ENCODE measurements at places on chromosomes 5 and 9. TPM values are rescaled to one million over a fixed set of nuclear protein-coding genes. Genes with fewer than 3 reads are reported as not detected.
A peak's percentile ranks its signal among the peaks of the same experiment; 100 is the strongest.

The FOXI1 gene
- not detected for total RNA-seq

The HBEGF gene
- 22.6 TPM for total RNA-seq

The CXCL14 gene
- 27.5 TPM for total RNA-seq

The KCNT1 gene
- 0.28 TPM for total RNA-seq

The C9orf153 gene
- 0.92 TPM for total RNA-seq

DNA sequence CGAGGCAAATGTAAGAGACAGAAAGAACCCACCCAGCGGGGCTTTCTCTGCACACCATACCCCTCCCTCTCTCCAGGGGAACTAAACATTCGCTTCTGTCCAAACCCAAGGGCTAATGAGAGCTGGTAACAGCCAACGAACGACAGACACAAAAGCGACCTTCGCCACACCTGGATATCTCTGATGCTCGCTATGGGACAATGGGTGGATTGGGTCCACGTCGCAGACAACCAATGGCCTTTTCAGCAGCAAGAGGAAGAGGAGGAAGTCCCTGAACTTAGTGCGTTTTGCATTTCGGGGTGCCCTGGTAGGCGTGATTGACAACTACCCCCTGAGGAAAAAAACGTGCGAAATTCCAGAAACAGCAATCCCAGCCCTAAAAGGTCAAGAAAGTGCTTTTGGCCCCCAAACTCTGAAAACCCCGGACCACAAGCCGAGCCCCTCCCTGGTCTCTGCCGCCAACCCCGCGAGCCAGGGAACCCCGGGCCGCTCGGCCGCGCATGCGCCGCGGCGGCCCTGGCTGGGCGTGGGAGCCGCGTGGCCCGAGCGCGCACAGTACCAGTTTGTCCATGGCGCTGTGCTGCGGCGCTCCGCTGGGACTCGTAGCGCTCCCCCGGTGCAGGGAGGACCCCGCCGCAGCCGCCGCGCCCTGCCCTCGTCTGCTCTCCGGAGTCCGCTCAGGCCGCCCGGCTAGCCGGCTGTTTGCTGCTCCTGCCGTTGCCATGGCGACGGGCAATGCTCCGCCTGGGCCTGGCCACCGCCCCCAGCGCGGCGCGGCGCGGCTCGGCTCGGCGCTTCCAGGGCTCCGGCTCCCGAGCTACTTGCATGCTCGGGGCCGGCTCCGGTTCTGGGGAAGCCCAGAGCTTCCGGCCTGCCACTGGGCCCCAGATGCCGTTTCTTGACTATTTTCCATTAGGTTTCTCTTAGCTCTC, 66.9 kb upstream of the DNAH5 start:
- peak; percentile 51 for DNase-seq

GRCh38 chr9:109317311-109317978, 3.4 kb downstream of the EPB41L4B start:
- no peak for DNase-seq

DNA sequence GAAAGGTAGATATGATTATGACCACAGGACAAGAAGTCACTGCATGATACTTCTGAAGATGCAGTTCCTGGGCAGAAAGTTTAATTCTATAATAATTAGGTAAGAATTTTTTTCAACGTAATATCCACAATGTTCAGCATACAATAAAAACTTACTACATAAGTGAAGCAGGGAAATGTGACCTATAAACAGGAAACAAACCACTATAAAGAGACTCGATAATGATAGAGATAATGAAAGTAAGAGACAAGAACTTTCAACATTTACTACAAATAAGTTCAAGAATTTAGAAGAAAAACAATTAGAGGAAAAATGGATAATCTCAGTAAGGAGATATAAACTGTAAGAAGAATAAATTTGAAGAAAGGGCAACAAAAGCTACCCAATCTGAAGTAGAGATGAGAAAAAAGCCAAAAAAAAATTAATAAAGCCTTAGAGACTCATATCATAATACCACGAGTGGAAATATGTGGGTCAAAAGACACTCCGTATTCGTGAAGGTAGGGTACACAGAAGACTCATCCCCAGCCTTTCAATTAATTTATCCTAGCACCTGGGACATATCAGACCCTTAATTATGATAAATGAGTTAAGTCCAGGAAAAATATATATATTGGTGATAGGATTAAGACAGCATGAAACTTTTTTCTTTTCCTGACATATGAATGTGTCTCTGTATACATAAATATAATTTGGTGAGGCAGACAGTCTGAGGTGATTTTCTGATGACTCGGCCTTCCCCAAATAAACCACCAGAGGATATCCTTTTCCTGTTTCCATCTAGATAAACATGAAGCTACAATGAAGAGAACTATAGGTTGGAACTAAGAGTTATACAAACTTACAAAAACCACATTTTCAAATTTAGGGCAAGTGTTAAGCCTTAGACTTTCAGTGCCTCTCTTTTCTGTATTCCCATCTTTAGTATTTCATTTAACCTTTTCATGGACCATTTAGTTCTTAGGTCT, 120.4 kb downstream of the RAPGEF6 start:
- DNase-seq, result no peak

GRCh38 chr5:26009742-26010141, 1028.6 kb downstream of the CDH9 start:
- no peak for DNase-seq

DNA sequence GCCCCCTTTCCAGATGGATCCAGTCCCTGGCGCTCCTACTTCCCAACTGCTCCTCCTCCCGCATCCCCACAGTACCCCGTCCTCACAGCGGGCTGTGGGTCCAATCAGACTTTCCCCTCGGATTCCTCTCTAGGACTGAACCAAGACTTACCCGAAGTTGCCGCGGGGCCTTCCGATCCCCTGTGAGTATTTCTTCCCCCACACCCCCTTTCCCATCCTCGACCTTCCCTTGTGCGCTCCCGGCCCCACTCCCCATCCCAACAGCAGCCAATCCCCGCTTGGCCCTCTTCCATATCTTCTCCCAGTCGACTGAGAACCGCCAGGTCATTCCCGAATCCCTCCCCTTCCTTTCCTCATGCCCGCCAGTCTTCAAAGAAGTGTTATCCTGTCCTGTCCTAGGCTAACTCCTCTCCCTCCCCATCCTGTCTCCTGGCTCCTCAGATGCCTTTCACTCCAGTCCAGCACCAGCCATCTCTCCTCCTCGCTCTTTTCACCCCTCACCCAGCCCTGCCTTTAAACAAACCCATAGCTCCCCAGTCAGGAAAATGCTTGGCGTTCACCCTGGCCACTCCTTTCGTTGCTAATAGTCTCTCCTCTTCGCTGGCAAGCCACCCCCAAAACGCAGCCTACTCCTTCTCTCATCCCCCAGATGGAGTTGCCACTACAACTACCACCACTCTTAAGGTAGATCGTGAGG, 646 bp downstream of the SWI5 start:
- DNase-seq, result no peak

DNA sequence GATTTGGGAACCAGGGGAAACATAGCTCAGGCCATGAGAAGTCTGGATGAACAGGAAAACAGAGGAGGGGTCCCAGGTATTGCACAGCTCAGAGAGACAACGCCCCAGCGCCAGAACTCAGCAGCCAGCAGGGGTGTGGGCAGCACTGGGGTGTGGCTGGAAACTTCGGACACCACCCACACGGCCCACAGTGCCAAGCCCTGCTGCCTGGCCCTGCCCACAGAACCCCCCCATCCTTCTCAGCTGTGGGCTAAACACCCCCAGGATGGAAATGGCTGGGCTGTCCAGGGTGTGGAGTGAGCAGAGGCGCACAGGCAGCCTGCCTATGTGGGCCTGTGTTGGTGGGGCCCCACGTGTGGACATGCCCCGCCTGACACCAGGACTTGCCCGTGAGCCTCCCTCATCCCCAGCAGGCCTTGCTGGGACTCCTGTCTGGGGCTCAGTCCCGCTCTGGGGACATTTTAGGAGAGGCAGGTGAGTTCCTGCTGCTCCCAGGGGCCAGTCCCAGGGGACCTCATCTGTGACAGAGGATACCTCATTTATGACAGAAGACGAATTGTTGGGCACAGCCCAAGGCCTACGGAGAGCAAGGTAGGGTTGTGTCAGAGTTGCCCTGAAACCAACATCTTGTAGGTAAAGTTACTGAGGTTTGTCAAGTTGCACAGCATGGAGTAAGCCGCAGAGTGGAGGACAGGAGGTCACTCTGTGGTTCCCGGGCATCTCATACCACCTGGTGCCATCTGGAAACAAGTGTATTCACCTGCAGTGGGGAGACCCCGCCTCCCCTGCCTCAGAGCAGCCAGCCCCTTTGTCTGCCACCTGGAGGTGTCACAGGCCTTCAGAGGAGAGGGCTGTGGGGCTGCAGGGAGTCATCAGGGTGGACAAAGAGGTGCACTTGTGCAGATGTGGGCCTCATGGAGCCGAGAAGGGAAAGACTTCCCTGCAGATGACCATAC, 183.2 kb downstream of the AUH start:
- DNase-seq, result no peak

DNA sequence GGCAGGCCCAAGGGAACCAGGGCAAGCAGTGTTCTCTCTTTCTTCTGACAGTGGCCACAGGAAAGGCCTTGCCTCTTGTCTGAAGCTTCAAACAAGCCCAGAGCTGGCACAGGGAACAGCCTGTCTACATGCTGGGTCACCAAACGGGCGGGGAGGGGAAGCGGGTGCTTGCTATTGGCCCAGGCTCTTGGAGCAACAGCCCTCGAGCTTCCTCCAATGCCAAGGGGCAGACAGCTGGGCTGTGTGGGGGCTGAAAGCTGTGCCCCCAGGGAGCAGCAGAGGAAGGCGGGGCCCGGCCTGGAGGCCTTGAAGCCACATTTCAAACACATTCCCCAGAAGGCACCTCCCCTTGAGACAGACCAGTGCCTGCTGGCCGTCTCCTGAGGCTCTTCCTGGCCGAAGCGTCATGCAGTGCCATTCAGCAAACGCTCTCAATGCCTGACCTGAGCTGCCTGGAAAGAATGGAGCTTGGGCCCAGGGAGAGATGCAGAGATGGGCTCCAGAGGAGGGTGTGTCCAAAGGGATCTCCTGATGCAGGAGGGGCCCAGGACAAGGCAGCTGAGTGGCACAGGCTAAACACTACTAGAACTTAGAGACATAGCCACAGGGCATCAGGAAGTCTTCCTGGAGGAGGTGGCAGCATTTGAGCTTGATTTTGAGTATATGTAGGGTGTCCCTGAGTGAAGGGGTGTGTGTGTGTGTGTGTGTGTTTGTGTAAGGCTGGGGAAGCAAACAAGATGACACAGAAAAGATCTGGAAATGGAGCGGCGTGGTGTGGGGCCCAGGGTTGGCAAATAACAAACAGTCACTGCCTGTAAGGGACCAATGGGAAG, 2.5 kb downstream of the FIBCD1 start:
- DNase-seq, result no peak

GRCh38 chr5:163614787-163615186, 109.4 kb downstream of the MAT2B start:
- no peak for DNase-seq

GRCh38 chr5:79518718-79519117, 4.8 kb upstream of the HOMER1 start:
- DNase-seq, result no peak

DNA sequence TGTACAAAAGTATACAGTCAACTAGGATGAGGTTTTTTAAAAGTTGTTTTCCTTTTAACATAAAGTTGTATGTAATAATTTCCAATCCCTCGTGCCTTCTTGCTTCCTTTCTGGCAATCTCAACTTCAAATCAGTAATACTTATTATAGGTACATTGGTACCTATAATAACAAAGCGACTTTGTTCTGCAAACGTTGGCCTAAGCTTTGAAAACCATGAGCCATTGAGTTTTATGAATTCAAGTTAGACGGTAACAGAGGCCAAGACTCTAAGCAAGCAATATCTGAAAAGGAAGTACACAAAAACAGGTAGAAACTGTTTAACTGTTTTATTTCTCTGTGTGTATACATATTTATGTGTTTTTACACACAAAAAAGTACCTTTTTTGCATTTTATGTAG, 135.2 kb upstream of the GRHPR start:
- DNase-seq, result no peak

DNA sequence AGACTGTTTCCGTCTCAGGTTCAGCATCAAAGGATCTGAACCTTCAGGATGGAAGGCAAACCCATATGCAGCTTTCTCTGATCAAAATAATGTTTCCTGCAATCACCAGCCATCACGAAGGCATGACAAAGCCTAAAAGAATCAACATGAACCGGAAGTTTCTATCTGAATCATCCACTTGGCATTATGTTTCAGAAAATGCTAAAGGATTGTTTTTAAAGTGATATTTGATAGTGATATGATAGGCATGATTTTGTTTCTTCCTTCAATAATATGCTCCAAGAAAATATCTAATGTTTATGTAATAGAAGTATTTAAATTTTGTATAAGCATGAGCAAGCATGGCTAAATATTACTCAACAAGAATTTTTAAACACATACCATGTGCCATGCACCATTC, 219.6 kb downstream of the PLK2 start:
- DNase-seq, result no peak

- no peak for DNase-seq
Measured at GRCh38 chr9:133803028-133803585, 65.0 kb upstream of the SARDH start.

GRCh38 chr5:148963664-148964063, 99.2 kb downstream of the SH3TC2 start:
- no peak for DNase-seq

DNA sequence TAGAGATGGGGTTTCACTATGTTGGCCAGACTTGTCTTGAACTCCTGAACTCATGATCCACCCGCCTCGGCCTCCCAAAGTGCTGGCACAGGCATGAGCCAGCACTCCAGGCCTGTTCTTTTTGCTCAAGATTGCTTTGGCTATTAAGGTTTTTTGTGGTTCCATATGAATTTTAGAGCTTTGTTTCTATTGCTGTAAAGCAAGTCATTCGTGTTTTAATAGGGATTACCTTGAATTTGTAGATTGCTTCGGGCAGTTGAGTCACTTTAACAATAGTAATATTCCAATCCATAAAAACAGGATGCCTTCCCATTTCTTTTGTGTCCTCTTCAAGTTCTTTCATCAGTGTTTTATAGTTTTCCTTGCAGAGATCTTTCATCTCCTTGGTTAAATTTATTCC, 22.1 kb downstream of the C6 start:
- no peak for DNase-seq

DNA sequence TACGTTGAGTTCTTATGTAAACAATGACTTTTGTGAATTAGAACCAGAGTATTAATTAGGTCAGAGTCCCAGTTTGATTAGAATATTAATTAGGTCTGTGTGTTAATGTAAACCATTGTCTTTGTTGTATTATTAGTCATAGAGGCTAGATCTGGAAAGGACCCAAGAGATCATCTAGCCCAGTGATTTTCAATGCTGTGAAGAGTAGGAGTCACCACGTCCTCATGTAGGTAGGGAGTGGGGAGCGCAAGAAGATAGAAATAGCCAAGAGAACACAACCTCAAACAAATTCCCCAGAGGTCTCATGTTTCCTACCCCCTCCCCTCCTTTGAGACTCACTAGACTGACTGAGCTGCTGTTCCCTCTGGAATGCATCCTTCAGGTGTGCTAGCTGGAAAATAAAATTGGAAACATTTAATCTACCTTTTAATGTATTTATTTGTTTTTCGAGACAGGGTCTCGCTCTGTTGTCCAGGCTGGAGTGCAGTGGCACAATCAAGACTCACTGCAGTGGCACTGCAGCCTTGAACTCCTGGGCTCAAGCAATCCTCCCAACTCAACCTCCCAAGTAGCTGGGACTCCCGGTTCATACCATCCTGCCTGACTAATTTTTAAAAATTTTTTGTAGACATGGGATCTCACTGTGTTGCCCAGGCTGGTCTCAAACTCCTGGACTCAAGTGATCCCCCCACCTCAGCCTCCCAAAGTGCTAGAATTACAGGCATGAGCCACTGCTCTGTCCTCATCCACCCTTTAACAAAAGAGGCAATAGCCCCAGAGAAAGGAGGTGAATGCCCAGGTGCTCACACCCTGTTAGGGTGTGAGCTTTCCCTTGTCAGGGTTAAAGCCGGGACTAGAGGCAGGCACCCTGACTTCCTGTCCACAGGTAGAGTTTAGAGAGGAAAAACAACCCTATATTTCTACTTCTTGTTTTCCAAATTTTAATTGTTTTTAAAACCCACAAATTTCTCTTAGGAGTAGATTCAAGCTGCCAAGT, 92.9 kb downstream of the INIP start:
- DNase-seq, result no peak
